Left colon (tissue), 2 donors: ENCODE measurements at places on chromosomes 5 and 9. TPM values are rescaled to one million over a fixed set of nuclear protein-coding genes. Genes with fewer than 3 reads are reported as not detected.

GRCh38 chr9:6944896-6945295, 187.1 kb downstream of the KDM4C start:
- no peak for DNase-seq

DNA sequence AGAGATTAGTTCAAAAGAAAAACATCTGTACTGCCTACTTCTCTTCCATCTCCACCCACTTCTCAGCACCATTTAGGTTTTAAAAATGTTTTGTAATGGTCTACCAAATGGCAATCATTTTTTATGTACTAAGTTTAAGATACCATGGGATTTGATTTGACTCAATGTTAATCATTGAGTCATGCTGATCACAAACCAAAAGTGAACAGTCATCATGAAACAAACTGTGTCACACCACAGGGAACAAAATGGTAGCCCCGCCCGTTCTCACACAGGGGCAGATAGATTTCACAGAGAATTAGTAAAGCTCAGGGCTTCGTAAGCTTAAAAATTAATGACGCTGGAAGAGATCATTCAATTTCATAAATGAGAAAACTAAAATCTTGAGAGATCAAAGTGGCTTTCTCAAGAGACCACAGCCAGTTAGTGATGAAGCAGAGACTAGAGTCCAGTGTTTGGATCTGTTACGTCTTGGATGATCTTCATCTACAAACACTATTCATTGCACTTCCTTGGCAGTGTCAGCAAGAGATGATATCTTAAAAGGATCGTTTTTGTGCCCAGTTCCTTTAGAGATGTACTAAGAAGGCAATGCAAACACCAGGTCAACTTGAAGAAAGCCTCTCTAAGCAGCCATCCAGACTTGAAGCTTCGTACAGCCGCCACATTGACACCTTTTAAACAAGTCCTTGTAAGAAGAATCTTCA, 33.9 kb upstream of the TRIO start:
- DNase-seq: no peak

- DNase-seq: no peak
Observed at GRCh38 chr5:30809933-30810332, 383.6 kb upstream of the CDH6 start.

GRCh38 chr9:36128349-36128748, 8.2 kb upstream of the GLIPR2 start:
- no peak for DNase-seq

DNA sequence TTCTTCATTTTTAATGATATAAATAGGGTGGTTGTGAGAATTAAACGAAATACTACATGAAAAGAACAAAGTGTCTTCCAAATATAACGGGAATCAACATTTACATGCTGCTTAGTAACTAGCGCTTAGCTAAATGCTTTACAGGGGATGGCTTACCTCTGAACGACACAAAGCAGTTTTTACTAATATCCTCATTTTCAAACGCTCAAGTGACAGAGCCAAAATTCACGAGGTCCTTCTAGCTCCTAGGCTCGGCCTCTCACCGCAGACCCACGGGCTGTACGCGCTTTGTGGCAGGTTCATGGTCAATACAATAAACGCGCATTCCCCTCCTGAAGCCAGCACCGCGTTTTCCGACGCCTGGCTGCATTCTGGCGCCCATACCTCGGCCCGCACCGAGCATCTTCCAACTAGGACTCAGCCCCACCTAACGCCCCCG, 442 bp downstream of the ZNF510 start:
- DNase-seq: no peak

- DNase-seq: no peak
Observed at GRCh38 chr5:117186751-117187150, 612.1 kb upstream of the SEMA6A start.

DNA sequence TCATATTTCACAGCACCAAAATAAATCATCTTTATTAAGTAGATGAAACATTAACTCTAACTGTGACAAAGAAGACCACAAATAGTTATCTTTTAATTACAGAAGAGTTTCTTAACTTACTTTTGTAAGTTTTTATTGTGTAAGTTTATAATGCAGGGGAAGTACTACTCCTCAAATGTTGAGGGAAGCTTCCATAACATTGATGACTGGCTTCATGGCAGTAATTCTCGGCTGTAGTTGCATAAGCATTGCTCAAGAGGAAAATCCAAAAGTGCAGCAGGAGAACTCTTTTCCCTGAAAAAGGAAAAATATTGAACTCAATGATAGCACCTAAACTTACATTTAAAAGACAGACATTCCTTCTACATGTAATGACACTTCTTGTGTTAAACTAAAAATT, 4.6 kb downstream of the TSLP start:
- no peak for DNase-seq

GRCh38 chr5:7802855-7803254, 48.1 kb downstream of the CFAP90 start:
- no peak for DNase-seq

GRCh38 chr9:135565636-135566035, 4.1 kb downstream of the PAEP start:
- no peak for DNase-seq

DNA sequence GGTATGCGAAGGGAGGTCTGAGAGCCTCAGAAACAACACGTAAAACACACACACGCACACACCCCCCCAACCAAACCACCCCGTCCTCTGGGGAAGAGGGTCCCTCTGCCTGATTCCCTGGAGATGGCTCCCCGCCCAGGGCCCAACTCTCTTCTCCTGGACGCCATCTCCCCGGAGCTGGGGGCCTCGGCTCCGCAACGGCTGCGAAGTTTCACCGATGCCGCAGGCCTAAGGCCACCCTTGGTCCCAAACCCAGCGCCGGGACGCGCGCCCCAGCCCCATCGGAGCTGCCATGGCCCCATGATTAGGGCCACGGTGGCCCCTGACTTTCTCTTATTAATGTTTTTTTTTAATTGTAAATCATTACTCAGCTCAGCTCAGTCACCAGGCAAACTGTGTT, 181.4 kb upstream of the TBCA start:
- no peak for DNase-seq

DNA sequence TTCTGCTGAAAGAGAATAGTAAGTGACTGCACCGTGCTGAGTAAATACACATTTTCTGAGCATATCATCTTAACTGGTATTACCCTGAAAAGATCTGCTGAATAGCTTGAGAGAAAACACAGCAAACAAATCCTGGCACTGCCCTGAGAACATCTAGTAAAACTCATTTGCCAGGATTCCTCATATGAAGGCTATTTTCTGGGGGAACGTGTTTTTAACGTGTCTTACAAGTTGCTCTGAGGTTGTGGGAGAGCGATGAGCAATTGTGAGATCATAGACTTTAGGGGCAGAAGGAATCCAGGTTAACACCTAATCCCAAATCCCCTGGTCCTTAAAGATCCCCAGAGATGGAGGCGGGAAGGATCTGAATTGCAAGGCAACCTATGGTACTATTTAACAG, 331.9 kb upstream of the RFX3 start:
- no peak for DNase-seq

EQTN gene
- total RNA-seq: 1.5 TPM

RHOBTB3 gene
- total RNA-seq: 49.8 TPM

DBN1 gene
- 11.8 TPM for total RNA-seq

ANKRD34B gene
- total RNA-seq: not detected
